ENCODE measurements at places on chromosomes 6 and 20.

DNA sequence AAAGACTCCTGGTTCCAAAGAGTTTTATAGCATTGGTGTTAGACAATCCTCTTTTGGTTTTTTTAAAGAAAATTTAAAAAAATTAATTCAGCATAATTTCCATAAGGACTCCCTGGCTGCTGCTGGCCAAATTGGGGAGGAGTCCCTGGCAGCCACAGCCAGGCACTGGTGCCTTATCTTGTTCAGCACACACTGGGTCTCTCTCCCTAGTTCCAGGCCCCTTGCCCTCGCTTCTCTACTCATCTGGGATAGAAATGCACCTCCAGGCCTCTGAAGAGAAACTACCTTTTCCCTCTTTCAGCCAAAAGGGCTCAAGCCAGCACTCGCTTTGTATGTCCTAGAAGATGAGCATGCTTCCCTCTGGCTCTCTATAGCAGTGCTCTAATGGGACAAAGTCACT, 13.4 kb upstream of the MAPK13 start:
- no peak for DNase-seq

GRCh38 chr20:462199-462991, at the start of gene TBC1D20:
Gene TBC1D20, minus strand, starts transcription at chr20:462533. Its CDS starts 128 bp downstream, at chr20:462405.
- DNase-seq = peak; percentile 85

DNA sequence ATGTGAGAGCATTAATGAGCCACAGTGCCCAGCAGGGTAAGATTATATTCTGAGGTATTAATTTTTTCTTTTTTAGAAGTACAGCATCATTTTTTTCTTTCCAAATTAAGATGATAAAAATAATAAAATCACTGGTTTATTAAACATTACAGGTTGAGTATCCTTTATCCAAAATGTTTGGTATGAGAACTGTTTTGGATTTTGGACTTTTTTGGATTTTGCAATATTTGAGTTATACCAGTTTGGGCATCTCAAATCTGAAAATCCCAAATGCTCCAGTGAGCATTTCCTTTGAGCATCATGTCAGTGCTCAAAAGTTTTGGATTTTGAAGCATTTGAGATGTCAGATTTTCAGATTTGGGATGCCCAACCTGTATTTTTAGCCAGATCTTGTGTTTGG, 44.4 kb downstream of the ENPP1 start:
- no peak for DNase-seq

GRCh38 chr6:137848672-137849071, 18.4 kb upstream of the TNFAIP3 start:
- no peak for DNase-seq

- DNase-seq = no peak
These were observed 599.3 kb upstream of the IMPG1 start for GRCh38 chr6:76671751-76672150.

- DNase-seq = no peak
These were observed 94.9 kb downstream of the L3MBTL3 start for GRCh38 chr6:130113201-130113710.

DNA sequence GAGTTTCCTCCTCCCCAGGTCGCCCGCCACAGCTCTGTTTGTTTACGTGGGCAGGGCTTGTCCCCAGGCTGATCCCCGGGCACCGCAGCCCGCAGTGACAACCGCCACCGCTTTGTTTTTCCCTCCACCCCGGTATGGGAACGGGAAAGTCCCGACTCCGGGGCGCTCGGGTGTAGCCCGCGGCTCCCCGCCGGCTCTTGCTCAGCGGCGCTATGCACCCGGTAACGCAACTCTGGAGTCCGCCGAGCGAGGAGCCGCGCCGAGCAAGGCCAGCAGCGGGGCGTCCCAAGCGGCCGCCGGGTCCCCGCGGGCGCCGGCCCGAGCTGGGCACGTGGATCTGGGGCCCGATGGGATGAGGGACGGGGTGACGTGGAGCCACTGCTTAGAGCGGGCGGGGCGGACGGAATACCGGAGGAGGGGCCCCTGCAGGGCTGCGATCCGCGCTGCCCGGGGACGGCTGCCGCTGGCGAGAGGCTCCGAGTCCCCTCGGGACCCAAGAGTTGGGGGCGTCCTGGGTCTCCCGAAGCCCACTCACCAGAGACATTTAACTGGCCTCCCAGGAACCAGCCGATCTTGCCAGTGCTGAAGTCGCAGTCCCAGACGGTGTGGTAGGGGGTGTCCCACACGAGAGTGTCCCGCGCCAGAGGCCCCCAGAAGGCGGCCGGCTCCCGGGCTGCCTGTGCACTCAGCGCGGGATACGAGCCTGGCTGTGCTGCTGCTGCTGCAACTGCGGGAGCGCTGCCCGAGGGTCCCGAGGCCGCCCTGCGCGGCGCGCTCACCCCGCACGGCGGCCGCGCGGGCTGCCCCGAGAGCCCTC, 497 bp downstream of the ACSS1 start:
- peak; percentile 65 for DNase-seq

DNA sequence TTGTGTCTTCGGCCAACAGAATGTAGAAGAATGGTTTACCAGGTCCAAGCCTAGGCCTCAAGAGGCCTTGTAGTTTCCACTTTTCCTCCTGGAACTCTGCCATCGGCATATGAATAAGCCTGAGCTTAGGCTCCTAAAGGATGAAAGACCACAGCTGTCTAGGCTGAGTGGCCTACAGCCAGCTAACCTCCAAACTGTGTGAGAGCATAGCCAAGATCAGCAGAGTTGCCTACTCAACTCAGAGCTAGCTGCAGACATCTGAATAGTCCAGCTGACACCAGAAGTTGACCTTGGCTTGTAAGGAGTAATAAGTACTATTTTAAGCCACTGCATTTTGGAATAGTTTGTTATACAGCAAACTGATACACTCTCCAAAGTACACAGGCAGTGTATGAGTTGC, 52.6 kb upstream of the SMIM29 start:
- no peak for DNase-seq

DNA sequence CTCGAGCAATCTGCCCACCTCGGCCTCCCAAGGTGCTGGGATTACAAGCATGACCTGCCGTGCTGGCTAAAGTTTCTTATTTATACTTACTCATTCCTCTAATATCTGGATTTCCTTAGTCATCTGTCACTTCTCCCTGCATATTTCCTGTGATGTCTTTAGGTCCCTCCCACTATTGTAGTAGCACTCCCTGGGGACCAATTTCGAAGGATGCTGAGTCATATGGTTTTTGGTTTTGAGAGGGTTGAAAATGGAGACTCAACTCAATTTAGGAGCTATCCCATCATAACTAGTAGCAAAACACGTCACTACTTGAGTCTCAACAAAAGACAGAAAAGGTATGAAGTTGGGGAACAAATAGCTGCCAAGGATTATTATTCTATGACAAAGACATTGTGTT, 20.2 kb downstream of the MCUR1 start:
- DNase-seq = peak; percentile 89

- no peak for DNase-seq
These were observed 3.0 kb downstream of the OGFR start for GRCh38 chr20:62807444-62808210.

- no peak for DNase-seq
These were observed 7.3 kb downstream of the NKAIN2 start for GRCh38 chr6:123810948-123811347.

DNA sequence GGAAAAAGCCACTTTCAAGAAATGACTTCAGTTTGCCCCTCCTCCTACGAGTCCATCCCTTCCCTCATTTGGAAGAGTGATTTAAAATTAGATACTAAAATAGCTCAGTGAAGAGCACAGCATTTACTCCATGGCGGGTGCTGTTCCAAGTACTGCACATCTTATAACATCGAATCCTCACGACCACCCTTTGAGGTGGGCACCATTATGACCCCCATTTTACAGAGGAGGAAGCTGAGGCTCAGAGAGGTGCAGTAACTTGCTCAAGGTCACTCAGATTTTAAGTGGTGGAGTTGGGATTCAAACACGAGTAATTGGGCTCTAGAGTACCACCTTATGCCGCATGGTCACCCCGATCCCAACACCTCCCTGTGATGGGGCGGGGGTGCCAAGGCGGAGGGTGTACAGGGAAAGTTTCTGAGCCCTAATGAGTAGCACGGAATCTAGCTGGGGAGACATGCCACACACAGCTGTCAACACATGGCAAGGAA, 25.5 kb downstream of the TTBK1 start:
- no peak for DNase-seq

DNA sequence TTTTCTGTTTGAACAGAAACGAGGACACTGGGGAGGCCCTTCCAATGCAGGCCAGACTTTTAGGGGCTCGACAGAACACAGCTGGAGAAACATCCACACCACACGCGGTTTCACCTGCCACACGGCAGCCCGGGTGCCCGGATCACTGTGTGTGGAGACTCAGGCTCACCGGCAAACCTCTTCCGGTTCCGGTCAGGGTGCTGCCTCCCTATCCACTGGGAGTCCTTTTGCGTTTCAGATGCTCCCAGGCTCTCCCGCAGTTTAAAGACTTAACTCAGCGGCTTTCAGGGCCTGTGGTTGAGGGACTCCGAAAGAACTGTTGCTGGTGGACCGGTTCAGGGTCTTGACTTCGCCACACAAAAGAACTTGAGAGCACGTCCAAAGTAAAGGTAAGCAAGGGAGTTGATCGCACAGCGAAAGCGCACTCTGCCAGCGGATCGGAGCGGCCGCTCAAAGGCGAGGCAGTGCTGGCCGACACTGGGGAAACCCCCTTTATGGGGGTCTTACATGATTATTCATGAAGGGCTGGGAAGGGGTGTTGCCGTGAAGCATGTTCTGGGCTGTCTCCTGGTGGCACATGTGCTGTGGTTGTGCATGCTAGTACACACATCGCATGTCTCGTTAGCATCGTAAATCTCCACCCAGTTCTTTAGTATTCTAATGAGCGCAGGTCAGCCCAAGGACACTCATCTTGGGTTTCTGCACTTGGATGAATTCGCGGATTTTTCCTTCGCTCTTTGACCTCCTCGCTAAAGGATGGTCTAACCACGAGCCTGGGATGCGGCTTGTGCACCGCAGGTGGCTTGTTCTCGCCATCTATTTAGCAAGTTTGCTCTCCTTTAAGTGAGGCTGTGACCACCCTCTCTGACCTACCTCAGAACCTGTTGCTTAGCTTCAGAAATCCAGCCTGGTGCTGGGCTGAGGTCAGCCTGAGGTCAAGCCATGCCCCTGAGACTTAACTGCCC, 180.3 kb downstream of the CDH26 start:
- peak; percentile 66 for DNase-seq

GRCh38 chr20:51333446-51333845, 209.1 kb downstream of the NFATC2 start:
- no peak for DNase-seq

DNA sequence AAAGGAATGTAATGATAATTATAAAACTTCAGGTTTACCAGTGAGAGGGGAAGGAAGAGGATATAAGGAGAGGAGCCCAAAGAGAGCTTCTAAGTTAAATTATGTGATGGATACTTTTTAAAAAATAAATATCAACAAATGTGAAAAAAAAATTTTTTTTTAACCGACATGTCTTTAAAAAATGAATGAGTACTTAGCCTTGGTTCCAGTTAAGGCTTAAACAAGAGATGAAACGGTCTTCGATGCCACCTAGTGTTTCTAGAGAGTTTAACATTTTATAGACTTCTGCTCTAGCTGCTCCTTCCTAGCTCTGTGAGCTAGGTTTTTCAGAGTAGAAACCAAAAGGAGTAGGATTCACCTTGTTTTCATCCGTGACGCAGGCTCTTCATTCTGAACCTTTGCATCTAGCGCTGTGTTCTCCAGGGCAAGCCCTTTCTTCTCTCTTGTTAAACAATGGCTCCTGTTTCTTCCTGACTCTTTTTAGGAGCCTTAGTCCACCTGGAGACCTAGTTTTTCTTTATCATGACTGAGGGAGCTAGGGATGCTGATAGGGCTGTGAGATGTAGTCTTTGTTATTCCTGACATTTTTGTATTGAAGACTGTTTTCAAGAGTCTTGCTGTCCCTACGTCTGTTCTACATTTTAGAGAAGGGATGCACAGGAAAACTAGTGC, 42.4 kb upstream of the GNRH2 start:
- DNase-seq = peak; percentile 62

GRCh38 chr6:122619309-122619708, 9.1 kb downstream of the PKIB start:
- DNase-seq = no peak

DNA sequence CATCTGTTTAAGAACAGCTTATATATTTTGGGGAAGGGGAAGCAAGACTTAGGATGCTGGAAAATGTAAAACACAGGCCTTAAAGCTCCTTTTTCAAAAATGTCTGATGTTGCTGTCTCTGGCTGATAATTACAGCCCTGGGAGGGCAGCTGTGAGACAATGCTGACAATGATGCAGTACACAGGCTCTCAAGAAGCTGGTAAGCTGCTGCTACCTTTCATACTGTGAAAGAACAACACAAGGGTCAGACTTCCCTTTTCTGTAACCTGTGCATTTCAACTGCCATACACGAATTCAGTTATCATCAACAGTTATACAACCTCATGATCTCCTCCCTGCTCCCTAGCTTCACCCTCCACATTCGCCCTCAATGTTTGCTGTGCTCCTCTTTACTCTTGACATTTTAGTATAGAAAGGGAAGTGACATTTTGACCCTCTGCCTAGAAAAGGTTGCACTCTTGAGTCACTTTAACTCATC, 25.2 kb downstream of the MAP7 start:
- DNase-seq = no peak

Measured in activated CD4-positive, alpha-beta T cell treated with anti-CD3 and anti-CD28 coated beads, Interleukin-2, Interleukin-4, amounts not matched to agents 100 ng/mL and 50 ng/mL, durations not matched to agents 16 hours and 8 hours (primary cell).